ENCODE measurements at places on chromosomes 2 and 18. TPM values are rescaled to one million over a fixed set of nuclear protein-coding genes. Genes with fewer than 3 reads are reported as not detected.
A peak's percentile ranks its signal among the peaks of the same experiment; 100 is the strongest.

DNA sequence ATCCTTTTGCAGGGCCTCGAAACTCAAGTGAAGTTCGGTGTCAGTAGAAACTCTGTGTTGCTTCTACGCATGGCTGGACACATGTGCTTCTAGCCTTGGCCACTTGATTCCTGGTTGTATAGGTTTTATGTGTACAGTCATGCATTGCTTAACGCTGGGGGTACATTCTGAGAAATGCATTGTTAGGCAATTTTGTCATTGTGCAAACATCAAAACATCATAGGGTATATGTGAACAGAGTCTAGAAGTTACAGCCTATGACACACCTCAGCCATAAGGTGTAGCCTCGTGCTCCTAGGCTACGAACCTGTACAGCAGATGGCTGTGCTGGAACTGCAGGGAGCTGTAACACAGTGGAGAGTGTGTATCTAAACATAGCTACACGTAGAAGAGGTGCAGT lies 39.4 kb downstream of the TMEM18 start:
- DNase-seq = no peak
- H3K27me3 ChIP-seq = no peaks in the 10 kb centered on the region
- peaks cover 16% of the 10 kb centered on the region for H3K4me1 ChIP-seq

GRCh38 chr18:63016270-63016669 lies 300.9 kb downstream of the PHLPP1 start:
- H3K27me3 ChIP-seq = no peaks in the 10 kb centered on the region
- no peak overlapping the region for H3K27ac ChIP-seq
- H3K36me3 ChIP-seq = no peaks in the 10 kb centered on the region
- DNase-seq = peak; percentile 43
- H3K4me3 ChIP-seq = no peak overlapping the region
- no peaks in the 10 kb centered on the region for H3K4me1 ChIP-seq

DNA sequence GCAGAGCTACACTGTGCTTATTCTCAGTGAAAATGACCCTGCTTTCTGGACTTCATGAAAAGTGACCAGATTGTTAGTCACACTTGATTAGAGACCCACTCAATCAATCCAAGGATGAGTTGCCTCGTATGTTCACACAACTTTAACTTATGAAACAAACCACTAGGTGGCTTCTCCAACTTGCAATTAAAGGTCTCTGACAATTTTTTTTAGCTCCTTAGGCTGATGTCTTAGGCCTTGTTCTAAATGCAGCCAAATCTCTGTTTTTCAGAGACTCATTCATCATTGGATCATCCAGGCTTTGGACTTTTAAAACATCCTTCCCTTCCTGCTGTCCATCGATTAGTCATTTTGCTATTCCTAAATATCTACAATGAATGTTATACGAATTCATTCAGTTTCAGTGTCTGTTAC lies 63.4 kb downstream of the MREG start:
- no peaks in the 10 kb centered on the region for H3K36me3 ChIP-seq
- H3K4me3 ChIP-seq = no peak overlapping the region
- DNase-seq = no peak

DNA sequence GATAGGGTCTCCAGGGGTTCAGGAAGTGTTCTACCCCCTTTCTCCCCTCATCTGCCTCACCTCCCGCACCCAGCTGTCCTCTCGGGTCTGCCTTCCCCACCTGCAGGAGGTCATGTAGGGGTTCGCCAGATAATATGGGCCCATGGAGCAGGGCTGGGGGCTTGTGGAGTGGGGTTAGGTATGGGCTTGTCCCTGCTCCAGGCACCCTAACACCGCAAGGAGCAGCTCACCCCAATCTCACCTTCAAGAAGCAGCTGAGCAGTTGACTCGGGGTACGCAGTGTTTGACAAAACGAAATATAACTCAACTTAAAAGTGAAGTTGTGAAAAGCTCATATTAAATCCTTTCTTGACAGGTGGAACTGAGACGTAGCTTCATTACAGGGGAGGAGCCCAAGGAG lies 99.6 kb downstream of the CTIF start:
- H3K4me3 ChIP-seq = no peak overlapping the region
- DNase-seq = no peak
- no peaks in the 10 kb centered on the region for H3K27me3 ChIP-seq
- H3K4me1 ChIP-seq = peaks cover 9% of the 10 kb centered on the region

DNA sequence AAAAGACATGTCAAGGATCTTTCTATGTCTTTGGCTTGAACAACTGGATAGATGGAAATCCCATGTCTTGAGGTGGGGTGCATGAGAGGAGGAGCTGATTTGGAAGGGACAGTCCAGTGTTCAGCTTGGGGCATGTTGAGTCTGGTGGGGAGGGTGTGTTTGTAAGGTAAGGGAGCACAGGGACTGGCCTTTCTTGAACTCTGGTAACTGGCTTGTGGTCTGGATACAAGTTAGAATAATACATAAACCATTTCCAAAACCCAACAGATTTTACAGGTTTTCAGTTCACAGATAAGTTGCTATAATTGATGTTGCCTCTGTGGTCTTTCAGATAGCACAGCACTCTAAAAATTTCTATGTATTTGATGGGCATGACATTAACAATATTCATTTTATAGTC lies 24.2 kb downstream of the RHBDD1 start:
- H3K4me3 ChIP-seq = no peak overlapping the region
- no peaks in the 10 kb centered on the region for H3K27me3 ChIP-seq
- peaks cover 16% of the 10 kb centered on the region for H3K4me1 ChIP-seq
- H3K27ac ChIP-seq = no peak overlapping the region

GRCh38 chr2:224062481-224063297 lies 23.6 kb upstream of the SERPINE2 start:
- H3K36me3 ChIP-seq = no peaks in the 10 kb centered on the region
- no peak overlapping the region for H3K27ac ChIP-seq
- no peaks in the 10 kb centered on the region for H3K27me3 ChIP-seq
- no peak for DNase-seq
- no peaks in the 10 kb centered on the region for H3K4me1 ChIP-seq

- no peak for DNase-seq
- H3K4me3 ChIP-seq = no peak overlapping the region
- H3K36me3 ChIP-seq = no peaks in the 10 kb centered on the region
- no peaks in the 10 kb centered on the region for H3K4me1 ChIP-seq
- H3K27ac ChIP-seq = no peak overlapping the region
Measured at GRCh38 chr2:213476641-213477040, 192.4 kb downstream of the SPAG16 start.

GRCh38 chr2:40606862-40607261 lies 155.0 kb upstream of the SLC8A1 start:
- no peaks in the 10 kb centered on the region for H3K36me3 ChIP-seq
- no peaks in the 10 kb centered on the region for H3K27me3 ChIP-seq
- H3K4me1 ChIP-seq = no peaks in the 10 kb centered on the region
- H3K4me3 ChIP-seq = no peak overlapping the region

DNA sequence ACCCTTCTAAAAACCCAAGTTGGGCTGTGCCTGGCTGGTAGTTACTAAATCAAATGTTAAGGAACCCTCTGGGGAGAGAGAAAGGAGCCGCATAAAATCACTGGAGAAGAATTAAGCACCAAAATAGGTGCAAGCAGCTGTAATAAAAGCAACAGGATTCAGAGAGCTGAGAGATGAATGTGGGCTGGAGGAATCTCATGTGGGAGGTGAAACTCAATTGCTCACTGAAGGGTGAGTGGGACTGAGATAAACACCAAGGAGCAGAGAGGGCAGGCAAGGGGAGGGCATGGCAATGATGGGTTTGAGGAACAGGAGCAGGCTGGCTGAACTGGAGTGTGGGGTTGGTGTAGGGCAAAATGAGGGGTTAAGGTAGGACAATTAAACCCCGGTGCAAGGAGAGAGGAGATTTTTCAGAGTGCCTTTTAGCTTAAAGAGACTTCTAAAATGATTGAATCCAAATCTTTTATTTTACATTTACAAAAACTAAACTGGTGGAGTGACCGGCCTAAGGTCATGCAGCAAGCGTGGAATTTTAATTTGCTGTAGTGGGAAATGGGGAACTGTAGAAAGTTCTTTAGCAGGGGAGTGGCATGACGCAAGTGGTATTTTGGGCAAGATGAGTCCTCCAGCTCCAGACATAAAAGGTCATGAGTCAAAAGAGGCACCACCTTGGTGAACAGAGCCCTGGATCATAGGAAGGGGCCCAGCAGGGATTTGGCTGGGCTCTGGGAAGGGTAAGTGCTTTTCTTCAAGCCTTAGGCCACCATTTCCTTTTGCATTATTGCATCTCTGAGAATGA lies 10.5 kb downstream of the PLB1 start:
- H3K36me3 ChIP-seq = no peaks in the 10 kb centered on the region
- H3K27ac ChIP-seq = peak overlapping the region; percentile 88
- H3K4me3 ChIP-seq = no peak overlapping the region
- no peaks in the 10 kb centered on the region for H3K27me3 ChIP-seq

- DNase-seq = no peak
- no peaks in the 10 kb centered on the region for H3K27me3 ChIP-seq
- no peak overlapping the region for H3K4me3 ChIP-seq
- peaks cover 9% of the 10 kb centered on the region for H3K4me1 ChIP-seq
Measured at GRCh38 chr2:1856922-1857321, 112.6 kb upstream of the PXDN start.

The VWC2L gene
- total RNA-seq = not detected

The CGREF1 gene
- total RNA-seq = not detected

The SERPINB7 gene
- not detected for total RNA-seq

The CFAP210 gene
- 1.6 TPM for total RNA-seq

The C2orf92 gene
- total RNA-seq = 36.0 TPM

All from thyroid gland (tissue), 4 donors.